Osteocyte (in vitro differentiated cells): ENCODE measurements at places on chromosomes 6 and 20. TPM values are rescaled to one million over a fixed set of nuclear protein-coding genes. Genes with fewer than 3 reads are reported as not detected.

DNA sequence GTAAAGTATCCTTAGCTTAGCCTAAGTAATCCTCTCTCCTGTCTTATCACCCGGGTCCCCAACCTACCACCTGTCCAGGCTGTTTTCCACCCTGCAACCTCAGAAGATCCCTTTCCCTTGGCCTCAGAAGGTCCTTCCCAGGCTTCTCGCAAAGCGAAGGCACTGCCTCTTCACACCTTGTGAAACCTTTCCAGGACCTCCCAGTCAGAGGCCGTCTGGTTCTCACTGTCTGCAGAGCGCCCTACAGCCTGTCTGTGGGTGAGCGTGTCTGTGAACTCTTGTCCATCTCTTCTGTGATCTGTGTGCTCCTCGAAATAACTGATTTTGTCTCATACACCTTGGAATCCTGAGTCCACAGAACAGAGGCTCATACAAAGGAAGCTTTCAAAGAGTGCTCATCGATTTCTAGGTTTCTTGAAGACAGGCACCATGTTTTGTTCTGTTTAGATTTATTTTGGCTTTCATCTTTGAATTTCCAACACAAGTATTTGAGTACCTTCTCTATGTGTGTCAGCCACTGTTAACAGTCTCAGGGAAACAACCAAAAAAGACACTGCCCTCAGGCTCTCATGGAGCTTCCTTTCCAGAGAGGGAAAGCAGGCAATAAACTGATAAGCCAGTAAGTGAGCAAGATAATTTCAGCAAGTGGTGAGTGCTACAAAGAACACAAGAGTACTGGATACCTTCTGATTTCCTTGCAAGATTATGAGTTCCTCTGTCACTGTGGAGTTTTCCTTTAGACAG, 6.3 kb downstream of the PDE10A start:
- no peak overlapping the region for H3K27ac ChIP-seq
- H3K4me1 ChIP-seq: no peaks in the 10 kb centered on the region
- H3K36me3 ChIP-seq: no peaks in the 10 kb centered on the region
- DNase-seq: no peak
- peaks cover 27% of the 10 kb centered on the region for H3K27me3 ChIP-seq

GRCh38 chr20:55893031-55893430, 112.3 kb downstream of the CBLN4 start:
- no peaks in the 10 kb centered on the region for H3K4me1 ChIP-seq
- H3K36me3 ChIP-seq: no peaks in the 10 kb centered on the region
- no peak for DNase-seq

Gene TFAP2D
- total RNA-seq: not detected in 2 replicates

DNA sequence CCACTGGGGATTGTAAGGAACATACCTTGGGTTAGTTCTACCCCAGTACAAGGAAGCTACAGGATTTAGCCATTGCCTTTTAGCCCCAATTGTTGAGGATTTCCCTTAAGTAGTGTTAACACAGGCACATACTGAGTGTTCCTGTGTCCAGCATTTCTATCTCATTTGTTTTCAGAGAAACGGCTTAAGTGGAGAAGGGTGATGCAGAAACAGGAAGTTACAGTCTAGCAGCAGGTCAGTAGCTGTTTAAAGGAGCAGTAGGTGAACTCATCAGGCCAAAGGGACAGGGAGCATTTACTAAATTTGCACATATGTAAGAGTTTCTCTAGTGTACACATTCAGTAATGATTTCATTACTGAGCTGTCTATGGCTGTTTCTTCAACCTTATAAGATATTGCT, 644.2 kb upstream of the GJE1 start:
- DNase-seq: no peak
- peaks cover 1% of the 10 kb centered on the region for H3K36me3 ChIP-seq
- H3K27me3 ChIP-seq: no peaks in the 10 kb centered on the region
- no peak overlapping the region for H3K27ac ChIP-seq

Gene TNXB
- 13.1 and 13.9 TPM in 2 replicates for total RNA-seq

- no peaks in the 10 kb centered on the region for H3K36me3 ChIP-seq
- no peaks in the 10 kb centered on the region for H3K4me1 ChIP-seq
- no peak for DNase-seq
- peaks cover 33% of the 10 kb centered on the region for H3K27me3 ChIP-seq
- H3K4me3 ChIP-seq: no peak overlapping the region
These were observed 11.2 kb upstream of the TAGAP start for GRCh38 chr6:159056003-159056402.

DNA sequence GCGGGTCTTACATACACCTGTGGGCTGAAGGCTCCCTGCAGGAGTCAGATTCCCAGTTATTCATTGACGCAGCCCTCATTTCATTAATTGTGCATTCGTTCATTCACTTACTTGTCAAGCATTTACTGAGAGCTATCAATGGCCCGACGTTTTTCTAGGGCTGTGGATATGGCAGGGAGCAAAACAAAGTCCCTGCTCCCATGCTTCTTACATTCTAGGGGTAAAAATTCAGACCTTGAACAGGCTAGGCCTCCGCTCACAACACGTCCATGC, 369 bp upstream of the NSFL1C start:
- H3K27me3 ChIP-seq: no peaks in the 10 kb centered on the region
- peak overlapping the region; percentile 40 for H3K4me3 ChIP-seq
- DNase-seq: no peak
- peaks cover 7% of the 10 kb centered on the region for H3K36me3 ChIP-seq
- H3K4me1 ChIP-seq: peaks cover 44% of the 10 kb centered on the region

Gene TCP1
- 167 and 173 TPM in 2 replicates for total RNA-seq

Gene RSPO3
- 4.0 and 4.5 TPM in 2 replicates for total RNA-seq

Gene RMND1
- 35.6 and 37.3 TPM in 2 replicates for total RNA-seq

DNA sequence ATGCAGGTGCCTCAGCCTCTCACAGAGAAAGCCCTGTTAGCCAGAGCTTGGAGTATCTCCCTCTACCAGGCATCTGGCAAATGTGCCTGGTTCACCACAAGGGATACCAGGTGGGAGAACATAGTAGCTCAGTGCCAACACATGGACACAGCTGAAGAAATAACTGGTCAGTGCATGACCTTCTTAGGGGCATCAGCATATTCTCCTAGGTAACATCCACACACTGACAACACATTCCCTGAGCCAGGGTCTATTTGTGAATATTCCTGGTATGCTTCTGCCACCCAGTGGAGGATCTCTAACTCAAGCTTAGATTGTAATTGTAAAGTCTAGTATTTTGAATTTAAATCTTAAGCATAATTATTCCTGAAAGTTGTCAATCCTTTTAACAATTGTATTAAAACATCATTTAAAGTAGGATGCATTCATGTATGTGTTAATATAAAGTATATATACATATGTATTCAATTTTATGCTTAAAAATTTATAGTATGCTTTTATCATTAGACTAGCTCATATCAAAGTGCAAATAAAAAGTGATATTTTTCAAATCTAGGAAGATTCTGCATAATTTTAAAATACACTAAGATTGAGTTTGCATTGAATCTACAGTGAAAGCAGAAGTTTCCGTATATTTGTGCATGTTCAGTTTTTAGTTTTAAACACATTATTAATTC, 45.3 kb upstream of the COL21A1 start:
- peaks cover 6% of the 10 kb centered on the region for H3K36me3 ChIP-seq
- H3K4me1 ChIP-seq: peaks cover 21% of the 10 kb centered on the region
- no peak overlapping the region for H3K4me3 ChIP-seq
- DNase-seq: no peak
- peak overlapping the region; percentile 19 for H3K27ac ChIP-seq

- no peak for DNase-seq
These were observed 27.5 kb upstream of the MYMX start for GRCh38 chr6:44189257-44189656.

Gene GGTLC1
- not detected in 2 replicates for total RNA-seq

Gene HLA-DPB1
- 4.7 and 5.5 TPM in 2 replicates for total RNA-seq

- peaks cover 16% of the 10 kb centered on the region for H3K27me3 ChIP-seq
- no peak overlapping the region for H3K27ac ChIP-seq
- H3K4me3 ChIP-seq: no peak overlapping the region
- no peaks in the 10 kb centered on the region for H3K36me3 ChIP-seq
These were observed 150.1 kb upstream of the RPS6KA2 start for GRCh38 chr6:166777096-166777630.

Gene PGC
- not detected in 2 replicates for total RNA-seq

Gene COX4I2
- total RNA-seq: not detected in 2 replicates

DNA sequence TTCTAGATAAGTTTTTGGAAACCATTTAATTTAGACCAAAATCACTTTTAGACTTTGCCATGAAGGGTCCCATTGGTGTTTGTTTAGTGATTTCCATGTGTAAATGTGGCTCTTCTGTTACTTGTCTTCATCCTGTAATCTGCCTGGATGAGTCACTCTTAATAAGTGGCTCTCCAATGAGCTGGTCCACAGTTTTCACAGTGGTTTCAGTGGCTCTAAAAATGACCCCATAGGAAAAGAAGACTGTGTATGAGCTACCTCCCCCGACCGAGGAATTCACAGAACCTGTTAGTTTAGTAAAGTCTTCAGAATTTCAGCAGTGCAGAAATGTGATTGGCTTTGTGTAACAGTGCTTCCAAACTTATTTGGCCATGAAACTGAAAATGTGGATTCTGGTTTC, 492.0 kb upstream of the MARCKS start:
- peaks cover 69% of the 10 kb centered on the region for H3K4me1 ChIP-seq
- H3K27ac ChIP-seq: peak overlapping the region; percentile 86
- peaks cover 24% of the 10 kb centered on the region for H3K36me3 ChIP-seq
- H3K27me3 ChIP-seq: no peaks in the 10 kb centered on the region
- DNase-seq: no peak

Gene CENPQ
- 3.9 and 4.6 TPM in 2 replicates for total RNA-seq

DNA sequence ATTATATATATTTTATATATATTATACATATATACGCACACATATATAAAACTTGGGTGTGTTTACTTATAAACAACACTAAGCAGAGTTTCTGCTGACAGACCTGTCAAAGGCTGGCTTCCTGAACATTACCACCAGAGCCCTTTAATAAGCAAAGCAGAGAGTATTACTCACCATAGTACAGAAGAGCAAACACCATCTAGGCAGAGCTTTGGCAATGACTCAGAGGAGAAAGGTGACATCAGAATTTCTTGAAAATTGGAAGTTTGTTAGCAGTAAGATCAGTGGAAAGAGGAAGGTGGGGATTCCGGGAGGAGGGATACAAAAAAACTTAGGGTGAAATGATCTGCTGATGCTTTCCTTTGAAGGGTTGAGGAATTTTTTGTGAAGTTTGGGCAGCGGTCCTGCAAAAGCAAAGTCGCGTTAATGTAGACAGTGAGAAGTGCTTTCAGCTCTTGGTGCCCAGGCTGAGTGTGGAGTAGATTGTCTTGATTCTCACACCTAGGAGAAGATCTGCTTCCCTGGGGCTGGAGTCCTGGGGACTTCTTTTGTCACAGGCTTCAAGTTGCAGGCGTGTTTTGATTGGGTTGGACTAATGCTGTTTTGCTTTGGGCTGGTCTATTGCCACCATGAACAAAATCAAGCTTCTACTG, 109.6 kb upstream of the BACH2 start:
- H3K27ac ChIP-seq: no peak overlapping the region
- DNase-seq: no peak
- no peak overlapping the region for H3K4me3 ChIP-seq

- no peaks in the 10 kb centered on the region for H3K36me3 ChIP-seq
- no peak for DNase-seq
- peaks cover 25% of the 10 kb centered on the region for H3K27me3 ChIP-seq
- H3K27ac ChIP-seq: no peak overlapping the region
These were observed 221.2 kb downstream of the MAFB start for GRCh38 chr20:40467703-40468411.

DNA sequence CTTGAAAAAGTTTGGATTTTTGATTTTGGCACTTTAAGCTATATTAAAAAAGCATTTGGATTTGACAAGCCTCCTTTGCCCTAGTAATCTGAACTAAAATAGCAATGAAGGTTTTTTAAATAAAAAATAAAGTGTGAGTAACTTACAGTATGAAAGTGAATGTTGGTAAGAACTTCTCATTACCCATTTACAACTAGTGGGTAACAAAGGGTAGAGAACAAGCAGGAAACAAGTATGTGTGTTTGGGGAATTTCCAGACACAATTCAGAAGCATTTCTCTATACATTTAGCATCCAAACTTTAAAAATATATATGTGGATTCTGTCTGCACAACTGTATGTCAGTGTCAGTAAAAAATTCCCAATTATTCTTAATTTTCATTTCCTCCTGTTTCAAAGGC, 2.9 kb downstream of the TMEM30A start:
- no peaks in the 10 kb centered on the region for H3K27me3 ChIP-seq
- H3K36me3 ChIP-seq: no peaks in the 10 kb centered on the region
- peaks cover 40% of the 10 kb centered on the region for H3K4me1 ChIP-seq
- H3K27ac ChIP-seq: no peak overlapping the region

DNA sequence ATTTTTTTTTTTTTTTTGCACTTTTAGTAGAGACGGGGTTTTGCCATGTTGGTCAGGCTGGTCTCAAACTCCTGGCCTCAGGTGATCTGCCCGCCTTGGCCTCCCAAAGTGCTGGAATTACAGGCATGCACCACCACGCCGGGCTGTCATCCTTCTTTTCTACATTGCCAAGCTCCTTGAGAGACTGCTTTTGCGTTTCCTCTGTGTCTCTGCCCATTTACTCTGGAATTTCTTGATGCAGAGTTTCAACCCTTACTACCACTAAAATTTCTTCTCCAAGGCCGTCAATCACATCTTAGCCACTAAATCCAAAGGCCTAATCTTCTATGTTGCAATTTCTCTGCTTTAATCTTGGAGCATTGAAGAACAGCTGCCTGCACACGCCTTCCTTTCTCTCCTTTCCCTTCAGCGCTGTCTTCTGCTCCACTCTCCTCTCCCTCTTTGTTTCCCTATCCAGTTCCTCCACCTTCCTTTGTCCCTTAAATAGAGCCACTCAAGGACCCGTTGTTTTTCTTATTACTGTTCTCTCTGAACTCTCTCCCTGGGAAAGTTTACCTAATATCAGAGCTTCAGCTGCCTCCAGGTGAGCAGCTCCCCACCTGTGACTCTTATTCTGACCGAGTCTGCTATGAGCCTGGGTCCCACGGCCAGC, 98.8 kb downstream of the SLC35B3 start:
- no peaks in the 10 kb centered on the region for H3K4me1 ChIP-seq
- no peaks in the 10 kb centered on the region for H3K27me3 ChIP-seq
- H3K36me3 ChIP-seq: no peaks in the 10 kb centered on the region
- no peak overlapping the region for H3K4me3 ChIP-seq
- H3K27ac ChIP-seq: no peak overlapping the region

Gene IL17A
- not detected in 2 replicates for total RNA-seq

Gene HMGCLL1
- not detected in 2 replicates for total RNA-seq

- H3K27me3 ChIP-seq: no peaks in the 10 kb centered on the region
- peak overlapping the region; percentile 41 for H3K27ac ChIP-seq
- DNase-seq: no peak
- peaks cover 12% of the 10 kb centered on the region for H3K4me1 ChIP-seq
- peaks cover 13% of the 10 kb centered on the region for H3K36me3 ChIP-seq
- H3K4me3 ChIP-seq: no peak overlapping the region
These were observed 11.7 kb downstream of the ARFGEF2 start for GRCh38 chr20:48933017-48933766.
